ENCODE measurements at places on chromosomes 13 and 19. TPM values are rescaled to one million over a fixed set of nuclear protein-coding genes. Genes with fewer than 3 reads are reported as not detected.

DNA sequence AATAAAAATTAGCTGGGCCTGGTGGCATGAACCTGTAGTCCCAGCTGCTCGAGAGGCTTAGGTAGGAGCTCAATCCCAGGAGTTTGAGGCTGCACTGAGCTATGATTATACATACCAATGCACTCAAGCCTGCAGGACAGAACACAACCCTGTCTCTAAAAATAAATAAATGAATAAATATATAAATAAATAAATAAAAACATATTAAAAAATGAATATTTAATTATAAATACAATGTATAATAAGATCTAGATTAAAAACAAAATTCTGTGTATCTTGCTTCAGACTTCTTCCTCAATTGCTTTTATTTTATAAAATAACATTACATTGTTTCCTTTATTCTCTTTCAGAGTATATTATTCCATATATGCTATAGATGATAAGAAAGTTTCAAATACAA is 1964.1 kb downstream of the PCDH9 start:
- DNase-seq: no peak

PLPPR3 gene
- total RNA-seq: 14.1 TPM

DNA sequence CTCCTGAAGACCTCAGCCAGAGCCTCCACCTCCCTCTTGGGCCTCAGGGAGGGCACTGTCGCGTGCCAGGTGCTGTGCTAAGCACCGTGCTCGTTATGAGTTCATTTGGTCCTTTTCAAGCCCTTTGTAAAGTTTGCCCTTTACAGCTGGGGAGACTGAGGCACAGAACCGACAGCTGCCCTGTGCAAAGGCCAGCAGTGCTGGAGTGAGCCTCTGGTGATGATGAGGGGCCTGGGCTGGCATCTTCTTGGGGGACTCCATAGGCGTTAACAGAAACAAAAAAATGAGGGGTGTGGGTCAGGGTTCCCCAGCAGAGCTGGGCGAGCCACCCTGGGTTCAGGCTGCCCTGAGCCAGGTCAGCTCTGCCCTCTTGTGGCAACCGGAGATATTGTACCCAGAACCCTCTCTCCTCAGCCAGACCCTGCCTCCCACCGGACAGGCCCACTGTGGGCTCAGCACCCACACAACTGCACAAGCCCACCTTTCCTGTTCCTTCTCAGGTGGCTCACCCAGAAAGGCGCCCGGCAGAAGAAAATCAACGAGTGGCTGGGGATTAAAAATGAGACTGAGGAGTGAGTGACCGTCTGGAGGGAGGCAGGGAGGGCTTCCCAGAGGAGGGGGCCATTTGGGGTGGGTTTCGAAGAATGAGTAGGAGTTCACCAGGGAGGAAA is 5.5 kb upstream of the IFI30 start:
- DNase-seq: no peak

- no peak for DNase-seq
Observed at GRCh38 chr13:50511877-50512341, 331.6 kb downstream of the DLEU7 start.

GRCh38 chr19:1445185-1445931 is 4.6 kb upstream of the APC2 start:
- peak; percentile 53 for DNase-seq

- DNase-seq: no peak
Observed at GRCh38 chr19:13492128-13492527, 14.2 kb downstream of the CACNA1A start.

DNA sequence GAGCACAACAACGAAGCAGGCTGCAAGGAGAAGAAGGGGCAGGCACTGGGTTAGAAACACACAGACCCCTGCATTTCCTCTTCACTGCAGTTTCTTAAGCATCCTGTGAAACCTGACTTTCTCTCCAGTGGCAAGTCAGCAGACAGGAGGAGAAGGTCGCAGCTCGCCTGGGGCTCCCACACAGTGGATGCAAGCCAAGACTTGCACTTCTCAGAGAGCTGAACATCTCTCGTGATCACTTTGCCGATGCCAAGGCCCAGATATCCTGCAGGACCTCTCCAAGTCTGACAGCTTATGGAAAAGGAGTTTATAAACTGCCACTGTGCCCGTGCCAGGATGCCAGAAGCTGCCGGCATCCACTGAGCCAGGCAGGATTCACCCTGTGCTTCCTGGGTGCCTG is 18.4 kb downstream of the TMEM272 start:
- peak; percentile 76 for DNase-seq

DNA sequence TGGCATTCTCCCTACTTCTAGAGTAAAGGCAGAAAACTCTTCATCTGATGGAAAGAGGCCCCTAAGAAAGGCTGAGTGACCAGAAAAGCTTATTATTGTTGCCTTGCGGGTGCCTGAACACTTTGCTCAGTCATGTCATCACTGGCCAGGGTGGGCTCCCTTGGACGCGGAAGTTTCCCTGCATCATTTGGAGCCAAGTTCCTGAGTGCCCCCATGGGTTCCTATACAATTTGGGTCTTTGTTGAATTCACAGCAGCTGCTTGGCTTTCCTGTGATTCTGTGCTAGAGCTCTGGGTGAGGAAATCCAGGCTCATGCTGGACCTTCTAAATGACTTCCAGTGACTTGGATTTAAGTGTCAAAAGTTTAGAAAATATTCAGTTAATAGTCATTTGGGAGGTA is 232.9 kb downstream of the LHFPL6 start:
- no peak for DNase-seq

CIC gene
- total RNA-seq: 84.5 TPM

- DNase-seq: no peak
Observed at GRCh38 chr13:105579821-105580710, 955.4 kb downstream of the EFNB2 start.
